ENCODE measurements at places on chromosomes 7 and 10. TPM values are rescaled to one million over a fixed set of nuclear protein-coding genes. Genes with fewer than 3 reads are reported as not detected.

Gene PMS2
- 21.7 TPM for polyA plus RNA-seq

Gene SHH
- 3.9 TPM for polyA plus RNA-seq

Gene TMEM130
- 144 TPM for polyA plus RNA-seq

Gene TSPAN13
- polyA plus RNA-seq, result 117 TPM
